ENCODE measurements at places on chromosomes 11 and 22.

GRCh38 chr22:28874811-28875320, 8.5 kb upstream of the ZNRF3 start:
- DNase-seq = no peak

- no peak for DNase-seq
Measured at GRCh38 chr11:69906453-69906907, 87.3 kb upstream of the FGF3 start.

GRCh38 chr11:6622261-6623171, 3.3 kb upstream of the TPP1 start:
- DNase-seq = no peak

- no peak for DNase-seq
Measured at GRCh38 chr11:64918017-64918416, 1.0 kb upstream of the ATG2A start.

DNA sequence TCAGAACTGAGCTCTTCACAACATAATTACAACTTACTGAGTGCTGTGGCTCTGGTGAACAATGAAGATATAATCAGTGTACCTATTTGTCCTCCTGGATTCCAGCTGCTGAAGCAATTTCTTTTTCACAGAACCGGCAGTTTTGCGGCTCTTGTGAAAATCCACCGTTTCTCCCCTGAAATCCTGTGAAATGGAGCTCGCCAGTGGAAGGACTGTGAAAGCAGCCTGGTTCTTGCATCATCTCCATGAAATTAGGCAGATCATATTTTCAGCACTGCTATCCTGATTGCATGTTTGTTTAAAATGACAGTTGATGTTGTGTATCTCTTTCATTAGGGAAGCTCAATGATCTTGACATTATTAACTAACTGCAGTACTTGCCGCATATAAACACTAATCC, 120.2 kb upstream of the SNX19 start:
- DNase-seq = no peak

DNA sequence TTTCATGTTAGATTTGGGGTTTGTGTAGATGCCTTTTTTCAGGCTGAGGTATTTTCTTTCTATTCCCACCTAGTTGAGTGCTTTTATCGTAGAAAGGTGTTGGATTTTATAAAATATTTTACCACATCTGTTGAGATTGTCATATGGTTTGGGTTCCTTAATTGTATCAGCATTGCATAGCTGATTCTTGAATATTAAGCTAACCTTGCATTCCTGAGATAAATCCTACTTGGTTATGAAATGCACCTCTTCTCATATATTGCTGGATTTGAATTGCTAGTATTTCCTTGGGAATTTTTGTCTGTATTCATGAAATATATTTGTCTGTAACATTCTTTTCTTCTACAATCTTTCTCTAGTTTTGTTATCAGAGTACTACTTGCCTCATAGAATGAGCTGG, 10.1 kb downstream of the XKR3 start:
- DNase-seq = no peak

GRCh38 chr11:126385991-126386728, 30.7 kb downstream of the ST3GAL4 start:
- no peak for DNase-seq

GRCh38 chr11:126165757-126166156, 45.7 kb downstream of the RPUSD4 start:
- no peak for DNase-seq

- DNase-seq = no peak
Measured at GRCh38 chr11:128262463-128263345, 324.7 kb downstream of the ETS1 start.

DNA sequence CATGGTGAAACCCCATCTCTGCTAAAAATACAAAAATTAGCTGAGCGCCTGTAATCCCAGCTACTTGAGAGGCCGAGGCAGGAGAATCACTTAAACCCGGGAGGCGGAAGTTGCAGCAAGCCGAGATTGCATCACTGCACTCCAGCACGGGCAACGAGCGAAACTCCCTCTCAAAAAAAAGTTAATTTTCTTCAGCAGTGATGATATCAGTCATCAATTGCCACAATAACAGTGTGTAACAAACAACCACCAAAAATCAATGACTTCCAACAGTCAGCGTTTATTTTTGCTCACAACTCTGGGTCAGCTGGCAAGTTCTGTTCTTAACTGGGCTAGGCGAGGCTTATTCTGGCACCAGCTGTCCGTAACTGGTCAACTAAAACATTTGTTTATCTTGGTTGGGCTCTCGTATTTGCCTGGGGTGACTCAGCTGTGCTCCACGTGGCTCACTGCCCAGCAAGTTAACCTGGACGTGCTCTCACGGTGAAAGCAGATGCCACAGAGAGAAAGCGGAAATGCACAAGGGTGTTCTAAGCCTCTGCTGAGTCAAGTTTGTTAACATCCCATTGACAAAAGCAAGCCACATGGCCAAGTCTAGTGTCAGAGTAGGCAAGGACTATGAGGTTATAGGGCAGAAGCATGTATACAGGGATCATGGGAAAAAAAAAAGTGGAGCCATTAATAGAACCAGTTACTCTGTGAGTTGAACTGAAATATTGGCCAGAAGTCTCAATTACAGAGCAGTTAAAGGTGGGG, 52.1 kb downstream of the LHFPL7 start:
- DNase-seq = no peak

GRCh38 chr11:95283650-95284049, 52.6 kb upstream of the SESN3 start:
- no peak for DNase-seq

DNA sequence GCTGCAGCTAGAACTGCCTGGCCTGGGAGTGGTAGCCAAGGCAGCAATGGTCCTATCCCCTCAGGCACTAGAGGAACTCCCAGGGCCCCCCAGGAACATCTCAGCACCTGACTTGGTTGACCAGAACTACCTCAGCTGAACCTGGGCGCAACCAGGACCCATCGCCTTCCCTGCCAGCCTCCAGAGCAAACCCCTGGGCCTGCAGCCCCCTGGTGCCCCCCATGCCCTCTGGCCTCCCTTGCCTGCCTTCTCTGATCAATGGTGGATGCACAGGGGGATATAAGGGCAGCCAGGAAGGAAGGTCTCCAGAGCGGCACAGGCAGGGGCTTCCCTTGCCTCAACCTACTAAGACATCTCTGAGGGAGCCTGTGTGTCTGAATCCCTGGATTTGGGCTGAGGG, 13.5 kb downstream of the MS4A10 start:
- no peak for DNase-seq

- no peak for DNase-seq
Measured at GRCh38 chr11:35826949-35827348, 116.9 kb upstream of the LDLRAD3 start.

DNA sequence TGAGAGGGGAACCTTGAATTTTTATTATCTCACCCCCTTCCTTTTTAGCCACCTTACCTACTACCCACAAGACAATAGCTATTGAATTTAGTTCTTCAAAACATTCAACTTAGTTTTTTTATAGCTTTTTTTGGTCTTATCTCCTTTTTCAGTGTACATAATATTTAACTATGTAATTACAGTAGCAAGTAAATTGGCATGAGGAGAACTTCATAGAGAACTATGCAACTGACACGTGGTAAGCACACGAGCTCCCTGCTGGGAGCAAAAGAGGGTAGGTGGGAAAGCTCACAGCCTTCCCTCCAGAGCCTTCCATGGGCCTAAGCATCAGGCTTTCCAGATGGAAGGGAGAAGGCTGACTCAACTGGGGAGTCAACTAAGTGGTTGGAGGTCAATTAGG, 22.1 kb upstream of the ZDHHC13 start:
- DNase-seq = no peak

Measured in head of caudate nucleus (tissue), 42 donors.